CD4-positive, alpha-beta T cell treated with Interleukin-4 for 4 hours (primary cell): ENCODE measurements at places on chromosomes 2 and 18.

DNA sequence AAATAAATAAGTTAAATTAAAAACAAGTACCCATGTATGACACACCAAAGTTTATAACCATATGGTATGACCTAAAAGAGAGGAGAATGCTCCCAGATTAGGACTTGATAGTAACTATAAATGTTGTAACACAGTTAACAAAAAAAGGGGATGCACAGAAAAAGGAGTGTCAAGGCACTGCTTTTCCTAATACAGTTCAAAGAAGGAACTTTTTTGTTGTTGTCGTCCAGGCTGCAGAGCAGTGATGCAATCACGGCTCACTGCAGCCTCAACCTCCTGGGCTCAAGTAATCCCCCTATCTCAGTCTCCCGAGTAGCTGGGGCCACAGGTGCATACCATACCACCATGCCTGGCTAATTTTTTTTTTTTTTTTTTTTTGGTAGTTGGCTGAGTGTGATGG, 2.7 kb downstream of the NARS1 start:
- DNase-seq, result no peak

- no peak for DNase-seq
These were observed 105.9 kb downstream of the TMX3 start for GRCh38 chr18:68608851-68609490.

- DNase-seq, result no peak
These were observed 124.8 kb upstream of the GPC1 start for GRCh38 chr2:240310645-240311044.

GRCh38 chr18:49875783-49876182, 62.5 kb upstream of the ACAA2 start:
- no peak for DNase-seq

DNA sequence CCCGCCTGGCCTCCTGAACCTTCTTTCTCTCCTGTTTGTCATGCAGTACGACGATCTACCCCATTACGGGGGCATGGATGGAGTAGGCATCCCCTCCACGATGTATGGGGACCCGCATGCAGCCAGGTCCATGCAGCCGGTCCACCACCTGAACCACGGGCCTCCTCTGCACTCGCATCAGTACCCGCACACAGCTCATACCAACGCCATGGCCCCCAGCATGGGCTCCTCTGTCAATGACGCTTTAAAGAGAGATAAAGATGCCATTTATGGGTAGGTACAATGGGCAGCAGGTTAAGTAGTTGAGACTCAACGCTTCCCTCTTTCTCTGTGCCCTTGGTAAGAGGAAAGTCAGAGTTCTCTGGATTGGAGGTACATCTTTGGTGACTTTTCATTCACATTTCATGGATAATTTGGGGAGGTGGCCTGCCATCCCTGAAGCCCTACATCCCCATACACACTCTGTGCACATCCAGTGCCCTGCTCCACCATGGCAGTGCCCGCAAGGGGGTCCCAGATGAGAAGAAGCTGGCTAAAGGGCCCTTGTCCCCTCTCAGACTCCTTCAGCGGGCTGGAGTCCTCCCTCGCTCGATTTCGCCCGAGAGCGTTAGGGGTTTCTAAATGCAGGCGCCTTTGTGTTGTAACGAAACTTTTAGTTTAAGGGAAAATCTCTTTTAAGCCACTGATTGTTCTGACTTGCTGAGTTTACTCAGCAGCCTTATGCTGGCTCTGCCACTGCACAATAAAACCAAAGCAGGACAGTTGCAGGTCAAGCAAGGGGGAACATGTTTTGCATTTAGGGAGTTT, 3.0 kb downstream of the MEIS1 start:
- no peak for DNase-seq

DNA sequence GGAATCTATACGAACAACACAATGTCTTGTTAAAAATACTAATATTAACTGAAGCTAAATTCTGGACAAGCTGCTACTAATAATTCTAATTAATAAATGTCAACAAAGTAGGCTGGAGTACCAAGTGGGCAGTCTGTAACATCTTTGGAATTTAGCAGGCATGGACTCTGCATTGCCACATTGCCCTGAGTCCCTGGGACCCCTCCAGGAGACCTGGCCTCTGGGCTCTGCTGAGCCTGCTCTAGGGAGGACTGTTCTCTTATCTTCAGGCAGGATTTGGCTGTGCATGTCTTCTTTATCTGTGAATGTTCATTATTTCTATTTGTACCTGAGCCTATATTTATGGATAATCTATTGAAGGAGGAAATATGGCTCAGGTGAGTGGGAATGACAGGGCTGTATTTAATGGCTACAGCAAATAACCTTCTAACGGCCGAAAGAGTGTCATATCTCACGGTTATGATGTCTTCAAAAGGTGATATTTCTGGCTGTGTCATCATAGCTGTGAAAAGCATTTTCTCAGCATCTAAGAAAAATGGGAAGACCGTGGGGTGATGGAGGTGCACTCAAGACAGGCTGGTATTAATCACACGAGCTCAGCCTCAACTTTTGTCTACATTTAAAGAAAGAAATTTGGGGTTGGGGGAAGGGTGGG, 28.6 kb upstream of the SETBP1 start:
- no peak for DNase-seq

DNA sequence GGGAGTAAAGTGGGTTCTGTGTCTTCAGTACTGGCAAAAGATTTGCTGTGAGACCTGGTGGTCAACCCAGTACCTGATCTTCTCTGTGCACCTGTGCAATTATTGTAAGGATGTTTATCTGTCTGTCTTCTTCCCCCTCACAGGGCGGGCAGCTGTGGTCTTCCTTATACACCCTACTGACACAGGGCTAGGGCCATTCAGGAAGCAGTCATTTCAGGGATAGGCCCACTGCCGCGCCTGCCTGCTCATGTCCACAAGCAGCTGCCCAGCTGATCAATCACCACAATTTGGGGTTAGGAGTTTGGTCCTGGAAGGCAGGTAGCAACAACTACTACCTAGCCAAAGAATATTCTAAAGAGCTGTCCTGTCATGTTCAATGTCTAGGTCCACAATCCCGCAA, 1.2 kb upstream of the CNNM4 start:
- no peak for DNase-seq

GRCh38 chr2:176830362-176830761, 382.2 kb upstream of the HNRNPA3 start:
- DNase-seq, result peak; percentile 21

- no peak for DNase-seq
These were observed 294.3 kb upstream of the SETBP1 start for GRCh38 chr18:44386401-44386800.

DNA sequence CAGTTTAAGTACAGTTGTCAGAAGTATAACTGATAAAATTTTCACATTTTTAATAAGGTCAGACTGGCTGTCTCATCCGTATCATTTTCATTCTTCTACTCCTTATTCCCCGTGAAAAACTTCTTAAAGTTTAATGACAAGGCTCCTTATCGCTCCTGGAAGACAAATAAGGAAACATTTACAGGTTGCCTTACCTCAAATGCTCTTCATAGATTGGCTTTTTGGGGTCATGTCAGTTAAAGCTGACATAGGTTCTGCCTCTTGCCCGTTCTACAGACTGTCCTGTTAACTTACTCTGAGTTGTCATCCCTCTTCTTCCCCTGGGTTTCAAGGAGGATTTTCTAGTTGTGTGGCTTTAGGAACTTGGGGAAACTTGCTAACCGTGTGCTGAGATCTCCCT, 75.3 kb downstream of the TANC1 start:
- DNase-seq, result no peak

GRCh38 chr18:53305461-53305860, 919.0 kb downstream of the MBD2 start:
- no peak for DNase-seq

GRCh38 chr2:20691076-20691734, 24.3 kb downstream of the GDF7 start:
- no peak for DNase-seq

DNA sequence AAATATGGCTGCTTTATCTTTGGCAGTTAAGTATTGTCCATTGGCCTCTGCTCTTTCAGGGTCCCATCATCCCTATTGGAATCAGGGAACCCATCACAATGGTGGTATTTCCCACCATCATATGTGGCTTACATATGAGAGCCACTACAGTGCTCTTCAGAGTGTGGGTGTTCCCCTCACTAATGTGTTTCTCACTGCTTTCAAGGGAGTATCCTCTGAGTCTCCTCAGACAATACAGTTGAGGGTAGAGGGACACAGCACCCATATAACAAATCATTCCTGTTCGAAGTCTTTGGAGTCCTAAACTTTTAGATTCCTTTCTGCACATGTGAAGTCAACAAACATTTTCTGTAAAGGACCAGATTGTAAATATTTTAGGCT, 48.8 kb upstream of the DNAJC10 start:
- DNase-seq, result no peak

DNA sequence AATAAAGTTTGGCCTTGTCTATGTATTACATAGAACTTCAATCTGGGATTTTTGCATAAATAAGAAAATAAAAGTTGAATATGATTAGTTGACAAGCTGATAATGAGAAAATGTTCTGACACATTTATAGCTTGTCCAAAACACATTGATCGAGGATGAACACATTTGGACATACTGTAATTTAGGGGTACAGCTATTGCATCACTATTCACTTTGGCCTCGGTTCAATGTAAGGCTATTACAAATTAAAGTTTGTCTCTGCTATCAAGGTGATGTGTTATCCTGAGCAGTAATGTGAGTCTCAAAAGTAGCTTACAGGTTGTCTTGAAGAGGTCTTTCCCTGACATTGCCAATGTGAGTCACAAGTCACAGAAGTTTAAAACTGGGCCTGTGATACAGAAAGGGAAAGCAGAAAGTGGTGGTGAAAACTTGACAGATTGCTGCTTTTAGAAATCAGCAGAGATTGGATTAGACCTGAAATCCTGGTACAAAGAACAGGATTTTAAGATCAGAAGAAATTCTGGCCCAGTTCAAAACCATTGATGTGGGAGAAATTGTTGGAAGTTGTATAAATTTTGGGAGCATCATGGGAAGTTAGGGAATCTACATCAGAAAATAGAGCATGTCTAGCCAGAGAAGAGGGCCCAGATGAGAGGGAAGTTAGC, 674.1 kb downstream of the NYAP2 start:
- DNase-seq, result no peak

DNA sequence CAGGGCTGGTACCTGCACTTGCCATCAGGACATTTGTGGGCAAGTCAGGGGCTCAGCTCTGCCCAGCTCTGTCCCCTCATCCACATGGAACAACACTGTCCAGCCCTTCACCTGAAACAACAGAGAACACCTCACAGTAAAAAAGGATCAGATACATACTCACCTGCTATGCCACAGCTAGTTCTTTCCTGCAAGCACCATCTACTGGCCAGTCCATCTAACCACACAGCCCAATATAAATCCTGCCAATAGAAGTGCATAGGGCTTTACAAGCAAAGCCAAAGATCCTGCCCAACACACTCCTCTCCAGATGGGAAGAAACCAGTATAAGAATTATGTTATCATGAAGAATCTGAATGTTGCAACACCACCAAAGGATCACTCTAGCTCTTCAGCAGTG, 52.2 kb upstream of the GALNT13 start:
- no peak for DNase-seq

GRCh38 chr18:79239631-79240030, 156.1 kb upstream of the NFATC1 start:
- no peak for DNase-seq

DNA sequence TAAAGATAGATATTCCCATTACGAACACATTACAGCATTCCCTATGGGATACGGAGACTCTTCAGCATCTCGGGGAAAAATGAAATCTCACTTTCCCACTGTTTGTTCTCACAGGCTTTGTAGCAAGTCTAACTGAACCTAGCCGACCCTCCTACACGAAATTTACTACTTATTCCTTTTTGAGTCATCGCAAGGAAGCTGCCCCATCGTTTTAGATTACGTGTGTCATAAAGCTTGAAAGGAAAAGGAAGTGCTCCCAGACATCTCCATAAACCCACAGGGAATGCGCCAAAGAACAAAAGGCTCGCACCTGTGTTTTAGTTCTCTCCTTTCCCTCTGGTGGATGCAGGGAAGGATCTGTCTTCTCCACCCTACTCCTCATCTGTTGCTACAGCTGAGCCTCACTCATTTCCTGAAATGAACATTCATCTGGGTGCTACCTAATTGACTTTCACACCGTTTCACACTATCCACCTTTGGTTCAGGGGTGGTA, 76.2 kb upstream of the STK39 start:
- no peak for DNase-seq

DNA sequence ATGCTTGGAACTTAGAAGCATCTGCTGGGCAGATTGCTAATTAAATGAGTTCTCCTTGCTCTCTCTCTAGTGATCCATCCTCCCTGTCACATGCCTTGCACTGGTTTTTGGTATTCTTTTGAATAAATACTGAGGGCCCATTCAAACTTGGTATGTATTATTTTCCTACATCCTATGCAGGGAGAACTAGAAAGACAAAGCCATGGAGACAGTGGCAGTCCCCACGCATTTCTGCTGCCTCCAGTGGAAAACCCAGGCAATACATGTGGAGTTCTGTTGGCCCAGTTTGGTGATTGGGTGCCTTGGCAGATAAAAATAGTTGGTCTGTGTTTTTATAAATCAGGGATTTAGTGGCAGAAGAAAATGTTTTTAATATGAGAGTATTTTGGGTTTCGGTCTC, 68.7 kb downstream of the DIS3L2 start:
- no peak for DNase-seq

GRCh38 chr2:239820836-239821693, 204.1 kb downstream of the NDUFA10 start:
- no peak for DNase-seq

GRCh38 chr2:1521878-1522830, 108.9 kb downstream of the TPO start:
- no peak for DNase-seq

DNA sequence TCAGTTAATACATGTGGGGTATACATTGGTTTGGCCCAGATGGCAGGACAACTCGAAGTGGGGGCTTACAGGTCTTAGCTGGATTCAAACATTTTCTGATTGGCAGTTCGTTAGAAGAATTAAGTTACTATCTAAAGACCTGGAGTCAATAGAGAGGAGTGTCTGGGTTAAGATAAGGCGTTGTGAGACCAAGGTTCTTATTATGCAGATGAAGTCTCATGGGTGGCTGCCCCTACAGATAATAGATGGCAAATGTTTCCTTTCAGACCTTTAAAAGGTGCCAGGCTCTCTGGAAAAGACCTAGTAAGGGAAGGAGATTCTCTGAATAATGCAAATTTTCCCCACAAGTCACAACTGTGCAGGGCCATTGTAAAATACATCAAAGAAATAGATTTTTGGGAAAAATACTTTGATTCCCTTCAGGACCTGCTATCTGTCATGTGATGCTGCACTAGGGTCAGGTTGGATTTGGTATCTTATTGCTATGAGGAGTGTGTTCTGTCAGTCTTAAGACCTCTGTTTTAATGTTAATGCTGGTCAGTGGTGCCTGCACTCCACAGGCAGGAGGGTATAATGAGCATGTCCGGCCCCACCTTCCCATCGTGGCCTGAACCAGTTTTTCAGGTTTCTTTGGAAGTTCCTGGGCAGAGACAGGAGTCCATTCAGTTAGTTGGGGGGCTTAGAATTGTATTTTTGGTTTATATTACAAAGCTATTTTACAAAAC, 14.3 kb upstream of the MC5R start:
- no peak for DNase-seq

DNA sequence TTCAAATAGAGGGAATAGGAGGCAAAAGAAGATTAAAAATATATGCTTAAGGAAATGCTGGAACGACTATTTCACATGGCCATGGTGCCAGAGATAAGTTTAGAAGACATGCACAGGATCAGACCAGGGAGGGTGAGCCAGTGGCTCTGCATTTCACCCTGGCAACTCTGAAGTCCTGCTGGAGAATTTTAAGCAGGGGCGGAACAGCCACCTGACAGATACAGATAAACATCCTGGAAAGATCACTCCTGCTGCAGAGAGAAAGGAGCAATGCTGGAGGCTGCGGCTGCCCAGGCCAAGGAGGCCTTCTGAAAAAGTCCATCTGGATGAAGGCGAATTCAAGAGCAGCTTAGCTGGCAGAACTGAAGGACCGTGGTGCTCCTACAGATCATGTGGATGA, 755.9 kb downstream of the RNF144A start:
- no peak for DNase-seq
